ENCODE measurements at places on chromosomes 3 and 15. TPM values are rescaled to one million over a fixed set of nuclear protein-coding genes. Genes with fewer than 3 reads are reported as not detected.

GRCh38 chr3:53134631-53135232 lies 4.5 kb upstream of the RFT1 start:
- peak; percentile 54 for DNase-seq

DNA sequence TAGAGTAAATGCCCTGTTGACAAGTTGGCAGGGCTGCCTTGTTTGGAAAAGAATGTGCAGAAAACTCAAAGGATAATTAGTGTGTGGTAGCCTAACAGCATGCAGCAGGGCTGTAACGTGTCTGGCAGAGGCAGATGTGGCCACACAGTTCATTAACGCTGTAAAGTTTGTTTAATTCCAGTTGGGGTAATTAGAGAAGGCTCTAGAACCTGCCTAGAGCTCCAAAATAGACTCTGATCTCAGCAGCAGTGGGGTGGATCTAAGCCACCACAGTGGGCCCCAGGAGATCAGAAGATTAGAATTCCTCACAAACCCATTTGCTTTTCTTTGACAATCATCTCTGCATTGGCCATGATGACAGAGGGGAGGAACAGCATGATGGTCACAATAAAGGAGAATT lies 65.1 kb upstream of the LEKR1 start:
- no peak for DNase-seq

GRCh38 chr3:197854596-197855343 lies 63.7 kb downstream of the LRCH3 start:
- DNase-seq: no peak

DNA sequence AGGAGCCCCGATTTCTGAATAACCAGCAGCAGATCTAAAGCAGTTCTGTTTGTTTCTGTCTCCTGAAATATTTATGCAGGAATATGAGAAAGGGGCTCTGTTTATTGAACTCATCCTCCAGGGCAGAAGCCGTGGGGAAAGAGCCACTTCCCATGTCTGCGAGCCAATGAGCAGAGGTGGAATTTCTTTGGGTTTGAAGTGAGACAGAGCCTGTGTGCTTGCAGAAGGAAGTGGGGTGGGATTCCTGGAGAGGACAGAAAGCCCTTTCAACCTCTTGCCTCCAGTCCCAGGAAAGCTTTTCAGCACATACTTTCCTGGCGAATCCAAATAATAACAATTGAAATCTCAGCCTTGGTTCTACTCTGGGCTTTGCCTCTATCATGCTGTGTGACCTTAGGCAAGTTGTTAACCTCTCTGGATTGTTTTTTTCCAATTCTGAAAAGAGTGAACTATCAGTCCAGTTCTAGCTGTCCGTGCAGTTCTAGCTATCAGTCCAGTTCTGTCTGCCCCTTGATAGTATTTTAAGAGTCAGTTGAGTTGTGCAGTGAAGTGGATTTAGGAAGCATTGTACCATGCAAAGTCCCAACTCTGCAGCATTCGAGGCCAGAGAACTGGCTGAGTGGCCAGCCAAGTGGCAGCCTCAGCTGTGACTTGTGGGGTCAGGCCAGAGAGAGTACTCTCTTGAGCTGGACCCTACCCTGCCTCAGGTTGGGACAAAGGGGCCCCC lies 15.9 kb downstream of the CORO2B start:
- no peak for DNase-seq

DNA sequence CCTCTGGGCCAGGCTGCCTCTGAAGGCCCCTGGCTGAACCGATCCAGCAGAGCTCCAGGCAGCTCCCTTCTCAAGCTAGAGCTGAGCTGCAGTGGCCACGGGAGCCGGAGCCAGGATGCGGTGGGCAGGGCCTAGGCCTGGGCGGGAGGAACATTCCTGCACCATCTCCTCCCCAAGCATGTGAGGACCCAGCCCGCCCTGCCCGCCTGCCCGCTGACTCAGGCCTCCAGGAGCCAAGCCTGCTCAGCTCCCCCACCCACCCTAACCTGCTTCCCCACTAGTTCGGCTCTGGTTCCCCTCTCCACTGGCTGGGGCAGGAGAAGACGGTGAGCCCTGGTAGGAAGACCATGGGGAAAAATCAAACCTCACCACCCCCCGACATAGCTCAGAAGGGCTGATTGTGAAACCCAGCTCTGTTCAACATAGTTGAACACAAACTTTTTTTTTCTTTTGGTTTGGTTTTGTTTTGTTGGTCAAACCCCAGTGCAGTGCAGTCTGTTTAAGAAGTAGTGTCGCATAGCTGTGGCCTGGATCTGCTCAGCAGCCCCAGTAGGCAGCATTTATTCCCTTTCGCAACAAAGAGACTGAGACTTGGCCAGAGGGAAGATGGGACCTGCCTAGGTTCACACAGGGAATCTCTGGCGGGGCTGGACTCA lies 13.5 kb downstream of the SNX33 start:
- no peak for DNase-seq

GRCh38 chr3:136270179-136270578 lies 20.0 kb downstream of the PCCB start:
- DNase-seq: no peak

DNA sequence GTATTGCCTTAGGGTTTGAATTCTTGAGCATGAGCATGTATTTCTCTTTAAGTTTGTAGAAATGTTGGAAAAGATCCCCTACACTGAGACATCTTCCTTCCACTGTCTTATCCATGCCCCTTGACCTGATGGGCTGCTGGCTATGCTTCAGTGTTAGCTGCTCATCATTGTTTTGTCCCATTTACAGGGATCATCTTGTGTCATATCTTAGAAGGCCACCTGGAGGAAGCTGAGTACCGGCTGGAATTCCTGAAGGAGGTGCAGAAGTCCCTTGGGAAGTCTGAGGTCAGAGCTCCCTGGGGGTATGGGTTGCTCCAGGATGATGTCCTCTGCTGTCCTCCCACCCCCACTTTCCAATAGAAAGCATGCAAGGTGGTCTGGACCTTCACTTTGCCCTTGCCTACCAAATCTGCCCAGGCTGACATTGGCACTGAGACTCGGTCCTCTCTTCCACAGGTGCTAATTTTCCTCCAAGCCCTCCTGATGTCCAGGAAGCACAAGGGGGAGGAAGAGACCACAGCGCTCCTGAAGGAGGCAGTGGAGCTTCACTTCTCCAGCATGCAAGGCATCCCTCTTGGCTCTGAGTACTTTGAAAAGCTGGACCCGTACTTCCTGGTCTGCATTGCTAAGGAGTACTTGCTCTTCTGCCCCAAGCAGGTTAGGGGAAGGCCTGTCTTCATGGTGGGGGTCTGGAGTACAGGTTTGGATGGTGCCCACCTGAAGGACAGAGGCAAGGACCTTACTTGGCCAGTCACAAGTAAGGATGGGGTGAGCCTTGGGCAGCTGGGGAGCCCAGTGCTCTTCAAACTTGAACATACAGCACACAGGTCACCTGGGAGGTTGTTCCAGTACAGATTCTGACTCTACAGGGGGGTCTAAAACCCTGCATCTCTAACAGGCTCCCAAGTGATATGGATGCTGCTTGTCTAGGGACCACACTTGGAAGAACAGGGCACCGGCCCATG lies 17.7 kb downstream of the TTC21A start:
- DNase-seq: no peak

DNA sequence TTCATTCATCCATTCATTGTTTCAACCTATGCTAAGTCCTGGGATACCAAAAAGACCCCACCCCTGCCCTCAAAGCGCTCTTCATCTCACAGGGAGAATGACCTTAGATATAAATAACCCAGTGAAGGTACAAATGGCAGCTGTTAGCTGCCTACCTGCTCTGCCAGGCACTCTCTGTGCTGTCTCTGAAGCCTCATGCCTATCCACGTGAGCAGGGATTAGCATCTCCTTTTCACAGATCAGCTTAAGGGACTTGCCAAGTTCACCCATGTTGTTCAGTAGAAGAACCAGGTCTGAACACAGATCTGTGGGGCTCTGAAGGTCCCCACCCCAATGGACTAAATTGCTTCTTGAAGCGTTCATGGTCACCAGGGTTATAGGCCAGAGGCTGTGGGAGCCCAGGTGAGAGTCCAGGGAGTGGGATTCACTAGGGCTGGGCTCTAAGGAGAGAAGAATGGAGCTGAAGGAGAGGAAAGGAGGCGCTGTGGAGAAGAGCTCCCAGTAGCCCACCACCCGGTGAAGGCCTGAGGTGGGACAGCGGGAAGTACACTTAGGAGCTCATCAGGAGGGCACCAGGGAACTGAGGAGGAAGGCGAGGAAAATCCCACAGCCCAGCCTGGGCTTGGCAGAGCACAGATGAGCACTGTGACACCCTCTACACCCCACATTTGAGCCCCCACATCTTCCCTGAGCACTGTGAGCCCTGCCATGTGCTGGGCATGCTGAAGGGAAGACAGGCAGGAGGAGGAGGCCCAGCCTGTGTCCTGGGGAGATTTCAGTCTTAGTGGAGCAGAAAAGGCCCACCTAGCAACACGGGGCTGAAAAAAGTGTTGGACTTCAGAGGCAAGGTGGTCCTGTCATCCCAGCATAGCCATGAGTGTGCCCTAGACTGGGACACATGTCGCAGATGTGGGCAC lies 20.4 kb downstream of the RBP1 start:
- no peak for DNase-seq

GRCh38 chr3:9970020-9970652 lies 16.5 kb downstream of the EMC3 start:
- no peak for DNase-seq

DNA sequence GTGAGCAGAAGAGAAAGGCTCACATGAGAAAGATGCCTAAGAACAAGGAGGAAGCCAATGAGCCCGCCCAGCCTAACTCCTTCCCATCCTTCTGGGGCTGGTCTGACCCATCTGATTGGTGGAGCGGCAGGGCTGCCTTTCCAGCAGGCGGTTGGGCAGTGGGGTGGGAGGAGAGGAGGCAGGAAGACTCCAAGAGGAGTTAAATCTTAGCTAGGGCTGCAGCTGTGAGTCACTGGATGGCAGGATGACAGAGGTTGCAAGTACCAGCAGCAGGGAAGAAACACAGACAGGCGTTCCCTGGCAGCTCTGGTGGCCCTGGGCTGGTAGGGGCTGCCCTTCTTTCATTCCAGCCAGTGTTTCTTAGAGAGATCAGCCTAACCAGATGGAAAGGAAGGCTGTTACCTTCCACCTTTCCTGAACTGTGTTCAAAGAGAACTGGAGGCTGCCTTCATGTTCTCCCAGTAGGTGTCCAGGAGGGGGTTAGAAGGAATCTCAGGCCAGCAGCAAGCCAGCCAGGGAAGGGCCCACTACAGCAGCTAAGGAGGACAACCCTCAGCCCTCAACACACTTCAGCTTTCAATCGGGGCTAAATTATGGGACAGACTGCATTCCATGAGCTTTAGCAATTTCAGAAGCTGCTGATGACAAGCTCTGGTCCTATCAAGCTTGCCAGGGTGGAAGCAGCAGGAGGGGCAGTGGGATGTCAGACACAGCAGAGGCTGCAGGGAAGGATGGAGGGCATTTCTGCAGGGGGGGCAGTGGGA lies 50.3 kb downstream of the CHSY1 start:
- DNase-seq: no peak

DNA sequence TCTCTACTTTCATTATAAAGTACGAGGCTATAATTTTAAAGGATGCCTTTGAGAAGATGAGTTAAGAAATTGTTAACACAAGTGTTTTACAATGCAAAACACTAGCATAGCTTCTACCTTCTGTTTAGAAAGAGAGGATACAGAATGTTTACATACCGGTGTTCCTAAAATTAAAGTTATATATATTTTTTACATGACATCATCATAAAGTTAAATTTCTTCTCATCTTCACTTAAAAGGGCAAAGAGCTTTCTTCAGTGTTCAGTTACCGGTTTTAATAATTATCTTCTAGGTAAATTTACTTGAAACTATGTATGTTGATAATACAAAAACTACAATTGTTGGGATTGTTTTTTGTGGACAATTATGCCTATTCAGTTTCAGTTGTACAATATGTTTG lies 32.7 kb upstream of the TM2D3 start:
- DNase-seq: no peak

DNA sequence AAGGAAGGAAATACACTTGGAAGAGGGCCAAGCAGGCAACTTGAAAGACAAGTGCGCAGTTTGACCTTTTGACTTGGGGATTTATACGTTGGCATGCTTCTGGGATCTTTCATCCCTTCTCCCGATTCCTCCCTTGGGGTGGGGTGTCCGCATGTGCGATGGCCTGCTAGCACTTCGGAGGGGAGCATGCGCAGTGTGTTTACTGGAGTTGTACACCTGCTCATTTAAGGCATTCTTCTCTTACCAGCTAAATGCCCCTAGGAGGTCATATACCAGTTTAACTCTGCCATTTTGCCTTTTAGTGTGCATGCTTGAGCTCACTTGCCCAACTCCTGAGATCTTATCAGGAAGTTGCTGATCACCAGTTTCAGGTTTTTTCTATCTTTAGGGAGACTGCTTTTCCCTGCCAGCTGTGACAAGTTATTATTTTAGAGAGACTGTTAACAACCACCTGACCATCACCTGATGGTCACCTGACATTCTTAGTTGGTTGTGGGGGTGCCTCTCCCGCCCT lies 63.5 kb downstream of the BFSP2 start:
- DNase-seq: no peak

GRCh38 chr15:88663141-88663621 lies 24.4 kb downstream of the ISG20 start:
- DNase-seq: no peak

DNA sequence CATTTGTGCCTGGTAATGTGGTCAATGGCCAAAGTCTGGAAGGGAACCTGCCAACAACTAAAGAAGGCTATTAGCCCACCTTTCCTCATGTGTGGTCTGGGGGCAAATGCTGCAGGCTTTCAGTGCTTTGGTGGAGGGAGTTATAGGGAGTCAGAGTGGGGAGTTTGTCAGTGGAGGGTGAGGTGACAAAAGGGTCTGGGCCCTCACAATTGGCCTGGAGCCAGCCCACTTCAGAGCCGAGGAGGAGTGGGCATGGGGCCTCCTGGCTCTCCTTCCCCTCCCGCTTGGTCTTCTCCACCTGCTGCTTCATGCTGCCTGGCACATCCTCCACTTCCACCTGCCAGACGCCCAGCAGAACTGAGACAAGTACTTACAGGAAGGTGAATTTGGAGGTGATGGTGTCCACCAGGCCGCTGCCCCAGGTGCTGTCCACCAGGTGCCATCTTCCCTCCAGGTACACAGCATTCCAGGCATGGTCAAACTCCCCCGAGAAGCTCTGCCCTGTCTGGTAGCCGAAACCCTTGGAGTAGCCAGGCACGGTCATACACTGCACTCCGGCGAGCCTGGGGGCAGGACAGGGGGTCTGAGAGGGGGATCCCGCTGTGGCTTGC lies 40.9 kb downstream of the KY start:
- DNase-seq: no peak

GRCh38 chr3:40358454-40358853 lies 28.5 kb upstream of the ENTPD3 start:
- no peak for DNase-seq

DNA sequence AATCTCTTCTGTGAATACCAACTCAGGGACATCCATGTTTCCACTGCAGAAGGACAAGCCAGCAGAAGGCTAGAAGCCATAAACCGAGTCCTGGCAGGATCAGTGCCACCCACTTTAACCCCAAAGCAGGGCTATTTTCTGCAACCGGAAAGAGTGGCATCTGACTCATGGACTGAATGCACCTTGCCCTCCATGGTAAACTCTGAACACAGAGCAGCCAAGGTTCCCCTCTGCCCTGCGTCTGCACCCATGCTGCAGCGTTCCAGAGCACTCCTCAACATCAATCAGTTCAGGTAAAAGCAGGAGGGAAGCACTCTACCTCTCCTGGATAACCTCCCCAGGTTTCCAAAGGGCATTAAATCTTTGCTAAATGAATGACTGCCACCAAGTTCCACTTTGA lies 801 bp upstream of the NGRN start:
- DNase-seq: no peak

The SH3GL3 gene
- not detected for total RNA-seq

The C3orf22 gene
- total RNA-seq: not detected

The AMOTL2 gene
- not detected for total RNA-seq

The CCK gene
- total RNA-seq: not detected

Measured in activated T-helper 2 cell treated with anti-CD3 and anti-CD28 coated beads, Interferon-gamma antibody, Interleukin-2, Interleukin-4, amounts not matched to agents 10 μg/mL and 5 μg/mL and 100 μg/mL, durations not matched to agents 14 hours and 24 hours and 36 hours (primary cell).